ENCODE measurements at places on chromosomes 5 and 9.

DNA sequence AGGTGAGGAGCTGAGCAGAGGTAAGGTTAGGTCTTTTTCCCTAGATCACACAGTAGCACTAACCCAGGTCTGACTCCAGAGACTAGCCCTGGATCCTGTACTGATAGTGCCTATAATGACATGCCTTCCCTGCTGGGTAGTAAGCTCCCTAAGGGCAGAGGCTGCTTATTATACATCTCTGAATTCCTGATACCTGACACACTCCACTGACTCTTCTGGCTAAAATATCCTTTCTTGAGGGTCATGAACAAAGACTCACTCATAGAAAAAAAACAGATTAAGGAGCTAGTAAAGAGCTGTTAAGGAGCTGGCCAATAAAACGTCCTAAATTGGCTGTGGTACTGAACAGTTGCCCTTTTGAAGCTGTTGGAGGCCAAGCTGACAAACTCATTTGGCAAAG is 149.0 kb upstream of the ITGA1 start:
- no peak for ATAC-seq

DNA sequence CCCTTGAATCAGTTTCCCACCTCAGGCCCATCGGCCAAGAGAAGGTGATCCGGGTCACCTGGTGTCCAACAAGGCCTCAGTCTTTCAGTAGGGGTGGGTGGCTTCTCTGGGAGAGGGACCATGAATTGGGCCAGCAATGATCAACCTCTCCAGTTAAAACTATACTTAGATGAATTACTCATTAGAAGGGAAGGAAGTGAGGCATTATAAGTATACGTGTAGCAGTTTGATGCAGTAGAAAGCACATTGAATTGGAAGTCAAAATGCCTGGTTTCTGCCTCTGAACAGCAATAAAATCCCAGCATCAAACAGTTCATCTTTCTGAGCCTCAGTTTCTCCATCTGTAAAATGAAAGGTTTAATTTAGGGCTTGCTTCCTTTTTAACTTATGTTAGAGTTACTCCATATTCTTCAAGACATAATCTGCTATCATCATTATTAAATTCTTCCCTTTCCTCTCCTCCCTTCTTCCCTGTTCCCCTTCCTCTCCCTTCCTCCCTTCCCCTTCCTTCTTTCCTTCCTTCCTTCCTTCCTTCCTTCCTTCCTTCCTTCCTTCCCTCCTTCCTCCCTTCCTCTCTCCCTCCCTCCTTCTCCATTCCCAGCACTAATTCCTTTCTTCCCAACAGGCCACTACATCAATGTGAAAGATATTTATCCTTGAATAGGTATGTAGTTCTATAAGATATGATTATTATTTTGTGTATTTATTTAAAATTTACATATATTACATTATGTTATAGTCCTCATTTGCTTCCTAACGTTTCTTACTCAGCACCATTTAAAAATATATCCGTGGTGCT is 18.6 kb upstream of the TMEM174 start:
- ATAC-seq, result no peak

DNA sequence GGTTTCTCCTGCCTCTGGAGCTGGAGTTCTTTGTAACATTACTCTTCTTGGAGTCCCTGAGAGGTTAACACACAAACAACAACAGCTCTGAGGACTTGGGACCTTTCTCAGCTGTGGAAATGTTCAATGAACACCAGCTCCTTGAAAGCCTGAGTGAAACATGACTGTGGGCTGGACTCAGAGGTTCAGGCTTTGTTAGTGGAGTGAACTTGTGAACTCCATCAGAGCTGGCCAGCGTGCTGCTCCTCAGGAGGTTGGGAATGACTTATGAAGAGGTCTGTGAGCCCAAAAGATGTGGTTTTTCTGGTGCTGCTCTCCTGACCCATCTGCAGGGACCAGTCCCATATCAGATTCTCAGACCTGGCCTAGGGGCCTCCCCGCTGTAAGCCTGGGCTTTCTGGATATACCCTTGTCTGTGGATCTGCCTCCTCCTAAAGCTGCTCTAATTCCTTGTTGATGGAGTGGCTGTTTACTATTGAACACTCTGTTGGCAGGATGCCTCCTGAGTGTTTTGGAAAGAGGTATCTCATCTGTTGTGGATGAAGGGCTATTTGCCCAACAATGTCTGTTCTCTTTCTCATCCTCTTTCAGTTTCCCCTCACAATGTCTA is 170.0 kb upstream of the GDNF start:
- ATAC-seq, result peak; percentile 31

- ATAC-seq, result no peak
Measured at GRCh38 chr5:143215690-143216089, 187.8 kb downstream of the NR3C1 start.

- no peak for ATAC-seq
Measured at GRCh38 chr9:104269996-104270963, 176.2 kb downstream of the SMC2 start.

DNA sequence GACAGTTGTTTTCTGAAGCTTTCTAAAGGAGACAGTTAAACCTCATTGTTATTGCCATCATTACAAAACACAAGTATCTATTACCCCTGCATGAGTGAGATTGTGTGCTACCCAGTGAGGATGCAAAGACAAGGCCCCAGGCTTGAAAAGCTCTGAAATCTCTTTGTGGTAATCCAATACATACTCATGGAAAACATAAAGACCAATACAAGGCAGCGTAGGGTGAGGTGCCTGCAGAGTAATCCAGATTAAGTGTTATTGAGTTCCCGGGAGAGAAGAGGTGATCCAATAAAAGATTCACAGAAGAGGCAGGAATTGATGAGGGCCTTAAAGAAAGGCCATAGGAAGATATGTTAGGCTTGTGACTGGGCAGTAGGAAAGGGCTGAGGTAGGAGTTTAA is 150.1 kb downstream of the MEF2C start:
- ATAC-seq, result no peak

- no peak for ATAC-seq
Measured at GRCh38 chr9:104780796-104781395, 17.0 kb downstream of the NIPSNAP3B start.

DNA sequence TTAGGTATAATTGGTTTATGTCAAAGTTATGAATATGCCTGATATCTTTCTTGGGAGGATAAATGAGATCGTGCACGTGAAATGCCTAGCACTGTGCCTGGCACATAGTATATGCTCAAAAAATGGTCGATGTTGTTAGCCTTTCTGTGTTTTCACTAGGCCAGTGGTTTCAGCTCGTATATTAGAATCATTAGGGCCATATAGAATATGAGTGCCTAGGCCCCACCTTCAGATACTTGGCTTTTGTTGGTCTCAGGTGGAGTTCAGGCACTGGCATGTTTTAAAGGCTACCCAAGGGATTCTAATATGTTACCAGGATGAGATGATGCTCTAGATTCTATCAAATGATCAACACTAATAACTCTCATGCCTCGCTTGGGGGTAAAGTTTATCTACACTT is 56.8 kb downstream of the ELL2 start:
- no peak for ATAC-seq

DNA sequence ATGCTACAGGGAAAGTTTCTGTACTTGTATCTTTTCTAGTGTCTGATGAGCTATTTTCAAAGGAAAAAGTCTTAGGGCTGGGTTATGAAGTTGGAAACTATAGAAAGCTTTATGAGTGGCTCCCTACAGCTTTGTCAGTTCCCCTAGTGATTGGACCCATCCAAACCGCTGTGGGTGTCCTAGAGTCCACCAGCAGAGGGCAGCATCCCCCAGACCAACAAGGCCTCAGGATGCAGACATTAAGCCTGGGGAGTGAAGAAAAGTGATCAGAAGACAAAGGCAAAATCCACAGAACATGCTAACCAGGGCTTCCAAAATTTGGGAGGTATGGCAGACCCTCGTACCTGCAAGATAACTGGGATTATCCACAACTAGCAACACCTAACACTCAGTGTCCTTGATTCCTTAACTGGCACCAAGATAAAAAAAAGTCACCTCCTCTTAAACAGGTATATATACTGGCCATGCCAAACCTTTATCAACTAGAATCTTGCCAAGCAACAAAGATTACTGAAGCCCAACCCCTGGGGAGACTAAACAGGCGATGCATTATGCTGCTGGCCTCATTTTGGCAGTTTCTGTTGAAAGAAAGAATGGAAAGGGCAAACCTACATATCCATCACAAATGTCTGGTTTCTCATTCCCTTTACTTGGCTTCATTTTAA is 110.4 kb upstream of the NR5A1 start:
- ATAC-seq, result peak; percentile 78

DNA sequence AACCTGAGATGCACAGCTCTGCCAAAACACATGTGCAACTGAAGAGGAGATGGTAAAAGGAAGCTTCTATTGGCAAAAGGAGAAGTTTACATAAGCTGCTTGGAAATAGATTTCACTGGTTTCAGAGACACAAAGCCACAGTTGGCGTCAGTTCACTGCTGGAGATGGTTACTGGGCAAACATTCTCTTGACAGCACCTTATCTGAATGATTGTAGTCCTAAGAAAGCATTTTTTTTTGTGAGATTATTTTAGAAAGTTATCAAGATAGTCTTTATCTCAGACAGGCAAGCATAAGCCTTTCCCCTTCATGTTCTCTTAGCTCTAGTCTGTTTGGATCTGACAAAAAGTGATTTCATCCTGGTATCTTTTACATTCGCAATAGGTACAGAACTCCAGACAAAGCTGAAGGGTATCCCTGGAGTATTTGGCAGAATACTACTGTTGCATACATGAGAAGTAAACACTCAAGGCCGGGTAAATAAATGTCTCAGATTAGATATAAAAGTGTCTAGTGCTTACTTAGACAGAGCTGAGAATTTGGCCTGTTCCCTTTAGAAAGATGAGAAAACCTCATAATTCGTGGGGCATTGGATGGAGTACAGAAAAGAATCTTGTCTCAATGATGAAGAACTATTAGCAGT is 1668.0 kb upstream of the NUDT12 start:
- ATAC-seq, result no peak

- no peak for ATAC-seq
Measured at GRCh38 chr5:179955630-179956029, 47.9 kb upstream of the TBC1D9B start.

- peak; percentile 91 for ATAC-seq
Measured at GRCh38 chr5:180313677-180314505, 22.0 kb upstream of the MAPK9 start.

DNA sequence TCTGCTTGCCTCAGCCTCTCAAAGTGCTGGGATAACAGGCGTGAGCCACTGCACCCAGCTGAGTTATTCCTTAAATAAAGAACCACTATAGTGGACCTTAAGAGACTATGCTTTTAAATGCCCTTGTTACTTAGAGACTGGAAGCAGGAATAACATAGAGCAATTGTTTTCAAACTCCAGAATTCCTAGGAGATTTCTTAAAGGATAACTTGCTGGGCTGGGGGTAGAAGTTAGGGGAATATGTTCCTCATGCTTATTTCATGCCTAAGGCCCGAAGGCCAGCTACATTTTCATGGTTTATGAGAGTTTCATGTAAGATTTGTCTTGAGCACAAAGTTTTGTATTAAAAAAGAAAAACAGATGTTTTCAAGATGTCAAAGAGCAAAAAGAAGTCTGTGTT is 48.2 kb downstream of the CSNK1A1 start:
- no peak for ATAC-seq

DNA sequence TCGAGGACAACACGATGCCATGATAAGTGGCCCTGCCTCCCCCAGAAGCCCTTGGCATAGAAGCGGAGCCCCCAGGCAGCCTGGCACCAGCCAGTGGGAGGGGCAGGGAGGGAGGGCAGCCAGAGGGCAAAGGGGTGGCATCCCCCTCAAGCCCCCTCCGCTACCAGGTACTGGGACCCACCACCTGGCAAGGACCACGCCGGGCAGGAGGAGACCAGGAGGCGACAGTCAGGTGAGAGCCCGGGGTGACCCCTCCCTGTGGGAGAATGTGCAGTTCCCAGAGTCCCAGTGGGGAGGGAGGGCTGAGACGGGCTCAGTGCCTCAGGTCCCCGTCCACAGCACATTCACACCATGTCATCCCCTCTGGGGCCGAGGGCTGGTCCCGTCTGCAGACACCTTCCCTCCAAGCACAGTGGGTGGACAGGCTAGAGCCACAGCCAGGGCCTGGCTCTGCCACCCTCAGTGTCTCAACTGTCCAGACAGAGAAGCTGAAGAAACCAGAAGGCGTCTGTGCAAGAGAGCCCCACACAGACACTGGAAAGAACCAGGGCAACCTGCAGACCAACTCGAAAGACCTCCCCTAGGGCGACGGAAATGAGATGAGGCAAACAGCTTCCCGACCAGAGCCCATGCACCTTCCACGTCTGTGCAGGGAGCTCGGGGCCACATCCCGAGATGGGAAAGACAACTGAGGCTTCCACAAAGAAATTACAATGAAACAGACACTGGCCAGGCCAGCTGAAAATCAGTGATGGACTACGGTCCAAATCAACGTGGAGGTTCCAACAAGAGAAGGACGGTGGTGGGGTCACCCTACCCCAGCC is 11.1 kb downstream of the BRD3 start:
- ATAC-seq, result no peak

- peak; percentile 88 for ATAC-seq
Measured at GRCh38 chr5:124650147-124650561, 96.3 kb downstream of the ZNF608 start.

- peak; percentile 34 for ATAC-seq
Measured at GRCh38 chr5:53030893-53031292, 41.7 kb downstream of the ITGA2 start.

- ATAC-seq, result no peak
Measured at GRCh38 chr5:139369181-139369580, 13.9 kb downstream of the SLC23A1 start.

DNA sequence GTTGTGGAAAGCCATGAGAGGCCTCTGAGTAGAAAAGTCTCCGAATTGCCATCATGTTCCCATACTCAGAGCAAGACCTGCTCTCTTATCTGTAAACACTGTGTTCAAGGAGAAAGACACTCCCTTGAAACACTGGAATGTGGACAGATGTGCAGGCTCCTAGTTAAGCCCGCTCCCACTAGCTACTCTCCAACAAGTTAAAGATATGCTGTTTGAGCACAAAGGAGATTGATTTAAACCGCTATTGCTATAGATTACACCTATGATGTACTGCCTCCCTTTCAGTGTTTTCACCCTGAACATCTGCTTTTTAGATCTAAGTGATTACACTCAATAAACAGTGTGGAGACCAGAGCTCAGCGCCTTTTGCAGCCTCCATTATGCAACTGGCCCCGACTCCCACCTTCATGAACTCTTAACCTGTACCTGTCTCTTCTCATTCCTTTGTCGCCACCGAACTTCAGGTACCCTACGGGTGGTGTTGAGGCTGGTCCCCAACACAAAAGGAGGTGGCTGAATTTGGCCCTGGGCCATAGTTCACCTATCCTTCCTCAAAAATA is 47.5 kb downstream of the TMEM245 start:
- no peak for ATAC-seq

DNA sequence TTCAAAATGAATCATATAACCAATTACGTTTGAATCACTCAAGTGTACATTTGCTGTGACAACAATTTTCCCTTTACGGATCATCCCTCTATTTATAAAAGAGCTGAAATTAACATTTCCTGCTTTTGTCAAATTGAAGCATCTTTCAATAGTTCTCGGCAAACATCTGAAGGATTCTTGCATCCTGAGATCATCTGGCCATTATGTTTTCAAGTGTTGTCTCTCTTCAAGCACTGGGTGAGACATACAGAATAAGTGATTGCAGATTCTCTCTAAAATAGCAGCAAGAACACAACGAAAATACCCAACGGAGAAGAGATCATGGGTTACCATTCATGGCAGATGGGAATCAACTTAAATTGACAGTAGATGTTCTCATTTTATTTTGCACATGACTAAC is 283.4 kb upstream of the GRAMD2B start:
- no peak for ATAC-seq

- ATAC-seq, result no peak
Measured at GRCh38 chr5:173327084-173327947, 898 bp downstream of the STC2 start.
